ENCODE measurements at places on chromosomes 13 and 19.

DNA sequence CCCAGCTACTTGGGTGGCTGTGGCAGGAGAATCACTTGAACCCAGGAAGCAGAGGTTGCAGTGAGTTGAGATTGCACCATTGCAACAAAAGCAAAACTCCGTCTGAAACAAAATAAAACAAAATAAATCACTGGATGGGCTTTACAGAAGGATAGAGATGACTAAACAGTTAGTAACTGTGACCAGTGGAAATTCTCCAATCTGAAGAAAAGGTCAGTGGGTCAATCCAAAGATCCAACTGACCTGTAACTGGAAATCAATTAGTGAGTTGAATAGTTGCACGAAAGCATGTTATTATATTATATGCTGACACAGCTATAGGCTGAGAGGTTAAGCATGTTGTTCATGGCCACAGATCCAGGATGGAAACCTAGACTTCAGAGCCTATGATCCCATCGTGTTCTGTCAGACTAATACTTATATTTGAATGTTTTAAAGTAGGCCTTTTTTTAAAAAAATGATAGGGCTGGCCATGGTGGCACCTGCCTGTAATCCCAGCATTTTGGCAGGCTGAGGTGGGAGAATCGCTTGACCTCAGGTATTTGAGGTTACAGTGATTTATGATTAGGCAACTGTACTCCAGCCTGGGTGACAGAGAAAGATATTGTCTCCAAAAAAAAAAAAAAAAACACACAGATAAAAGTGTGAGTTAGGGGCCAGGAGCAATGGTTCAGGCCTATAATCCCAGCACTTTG lies 1.4 kb downstream of the ECH1 start:
- no peak for DNase-seq

DNA sequence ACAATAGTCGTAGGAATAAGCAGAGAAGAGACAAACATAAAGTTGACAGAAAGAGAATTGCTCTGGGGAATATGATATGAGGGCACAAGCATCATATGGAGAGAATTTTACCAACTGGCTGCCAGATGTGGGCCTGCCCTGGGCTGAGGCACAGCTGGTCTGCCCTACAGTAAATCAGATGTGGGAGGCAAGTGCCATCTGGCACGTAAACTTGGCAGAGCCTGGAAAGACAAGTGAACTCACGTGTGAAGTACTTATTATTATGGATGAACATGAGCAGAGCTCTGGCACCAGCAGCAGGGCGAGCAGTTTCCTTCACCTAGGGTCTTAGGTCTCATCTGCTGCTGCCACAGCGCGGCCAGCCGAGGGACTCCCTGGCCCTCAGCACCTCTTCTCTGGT lies 20.6 kb downstream of the PCDH8 start:
- DNase-seq, result no peak

- no peak for DNase-seq
Observed at GRCh38 chr13:72290962-72291681, 424.1 kb upstream of the DACH1 start.

DNA sequence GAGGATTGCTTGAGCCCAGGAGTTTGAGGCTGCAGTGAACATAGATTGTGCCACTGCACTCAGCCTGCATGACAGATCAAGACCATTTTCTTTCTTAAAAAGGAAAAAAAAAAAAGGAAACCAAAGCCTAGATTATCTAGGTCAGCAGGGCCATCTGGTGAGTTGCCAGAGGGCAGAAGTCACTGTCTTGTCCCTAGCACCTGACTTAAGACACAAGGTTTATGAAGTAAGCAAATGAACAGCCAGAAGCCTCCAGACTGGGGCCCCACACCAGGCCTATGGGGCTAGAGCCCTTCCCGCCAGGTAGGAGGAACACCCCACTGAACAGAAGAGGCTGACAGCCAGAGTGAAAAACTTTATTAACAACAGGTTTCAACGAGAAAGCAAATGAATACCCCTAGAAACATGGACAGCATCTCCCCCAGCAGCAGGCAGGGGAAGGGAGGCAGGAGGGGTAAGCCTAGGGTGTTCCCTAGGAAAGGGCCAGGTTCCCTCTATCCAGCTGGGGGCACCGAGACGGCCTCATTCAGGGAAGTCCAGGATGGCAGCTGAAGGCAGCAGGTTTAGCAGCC lies 1.2 kb downstream of the WDR83 start:
- no peak for DNase-seq

DNA sequence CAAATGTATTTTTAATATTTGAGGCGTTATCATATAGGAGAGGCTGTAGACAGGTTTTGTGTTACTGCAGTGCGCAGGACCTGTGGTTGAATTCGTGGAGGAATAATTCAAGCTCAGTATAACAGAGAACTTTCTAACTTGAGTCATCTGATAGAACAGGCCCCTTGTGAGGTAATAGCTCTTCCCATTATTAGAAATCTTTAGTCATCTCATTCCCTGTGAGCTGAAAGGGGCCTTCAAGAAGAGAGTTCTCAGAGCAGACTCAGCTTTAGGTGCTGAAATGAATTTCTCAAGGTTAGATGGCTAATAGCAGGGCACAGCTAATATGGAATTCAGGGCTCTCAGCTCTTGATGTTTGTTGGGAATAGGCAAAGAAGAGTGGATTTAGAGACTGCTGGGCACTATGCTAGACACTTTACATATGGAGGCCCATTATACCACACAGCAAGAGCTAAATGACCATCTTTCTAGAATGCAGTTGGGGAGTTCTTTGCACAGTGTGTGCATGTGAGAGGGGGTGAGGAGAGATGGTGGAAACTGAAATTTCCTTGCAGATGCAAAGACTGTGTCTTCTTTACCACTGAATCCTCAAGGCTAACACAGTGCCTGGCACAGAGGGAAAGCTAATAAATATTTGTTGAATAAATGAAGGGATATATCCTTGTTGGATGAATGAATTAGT lies 89.5 kb downstream of the DGKH start:
- DNase-seq, result no peak

DNA sequence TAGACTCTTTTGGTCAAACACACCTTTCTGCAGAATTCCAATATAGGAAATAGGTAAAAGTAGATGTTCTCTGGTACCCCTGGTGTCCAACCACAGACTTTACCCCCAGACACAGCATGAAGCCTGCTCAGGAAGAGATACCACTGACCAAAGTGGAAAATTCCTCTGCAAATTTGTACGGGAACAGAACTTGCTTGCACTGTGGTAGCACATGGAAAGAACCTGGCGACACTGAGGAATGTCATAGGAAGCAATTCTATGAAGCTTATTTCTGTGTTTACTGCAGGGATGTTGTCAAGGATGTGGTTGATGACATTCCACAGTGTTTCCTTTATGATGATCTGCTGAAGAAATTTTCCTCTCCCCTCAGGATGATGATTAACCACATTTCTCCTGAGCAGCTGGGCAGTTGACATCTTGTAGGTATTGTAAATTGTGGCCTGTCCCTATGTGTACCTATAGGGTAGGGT lies 48.9 kb upstream of the TNFSF11 start:
- DNase-seq, result no peak

- DNase-seq, result no peak
Observed at GRCh38 chr19:22286151-22286810, at the start of gene ZNF729. TSS of gene ZNF729 (plus strand) at chr19:22286441. CDS start at chr19:22286526, 85 bp downstream.

Measured in hypothalamus (tissue), 51 donors.